ENCODE measurements at places on chromosomes 16 and 17. TPM values are rescaled to one million over a fixed set of nuclear protein-coding genes. Genes with fewer than 3 reads are reported as not detected.

Gene PRSS36
- total RNA-seq, result 2.5 TPM

Gene C17orf67
- 1.3 TPM for total RNA-seq

Gene HOXB7
- 0.79 TPM for total RNA-seq

Gene HYDIN
- 2.0 TPM for total RNA-seq

Gene PIK3R5
- total RNA-seq, result not detected

Gene KRT13
- total RNA-seq, result 2.5 TPM

Gene KRTAP17-1
- total RNA-seq, result not detected
